ENCODE measurements at places on chromosomes 3 and 15.

DNA sequence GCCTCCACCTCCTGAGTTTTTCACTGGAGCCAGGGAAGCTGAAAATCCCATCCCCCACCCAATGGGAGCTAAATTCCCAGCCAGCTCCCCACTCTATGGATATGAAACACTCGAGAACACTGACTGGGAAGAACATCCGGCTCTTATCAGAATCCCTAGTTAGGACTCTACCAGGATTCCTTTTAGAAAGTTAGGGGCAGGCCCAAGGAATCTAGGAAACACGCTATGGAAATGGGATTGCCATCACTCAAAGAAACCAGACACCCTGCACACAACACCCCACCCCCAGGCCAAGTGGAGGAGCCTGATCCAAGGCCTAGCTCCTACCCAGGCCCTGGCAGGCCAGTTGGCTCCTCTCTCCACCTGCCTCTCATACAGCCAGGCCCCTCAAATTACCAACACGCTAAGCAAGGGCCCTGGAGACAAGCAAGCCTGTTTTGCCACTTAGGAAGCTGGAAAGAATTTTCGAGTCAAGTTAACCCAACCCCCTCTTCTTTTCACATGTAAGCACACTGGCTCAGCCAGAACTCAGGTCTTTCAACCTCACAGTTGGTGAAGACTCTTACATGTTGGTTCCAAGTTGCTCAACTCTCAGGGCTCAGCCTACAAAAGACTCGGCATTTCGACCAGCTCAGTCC, 75.5 kb downstream of the RBPMS2 start:
- peak; percentile 66 for DNase-seq

DNA sequence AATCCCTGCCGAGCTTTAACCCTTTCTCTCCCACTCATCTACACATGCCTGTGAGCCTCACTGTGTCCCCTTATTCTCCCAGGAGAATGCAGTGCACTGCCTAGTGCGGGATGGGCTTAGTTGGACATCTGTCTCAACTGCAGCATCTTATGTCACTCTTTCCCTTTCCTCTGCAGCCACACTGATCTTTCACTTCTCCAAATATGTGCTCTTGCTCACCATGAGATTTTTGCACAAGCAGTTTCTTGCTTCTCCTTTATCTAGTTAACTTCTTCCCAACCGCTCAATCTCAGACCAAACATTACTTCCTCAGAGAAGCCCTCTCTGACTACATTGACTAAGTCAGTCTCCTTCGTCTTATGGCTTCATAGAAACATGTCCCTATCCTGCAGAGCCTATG, 292.3 kb downstream of the KBTBD8 start:
- no peak for DNase-seq

DNA sequence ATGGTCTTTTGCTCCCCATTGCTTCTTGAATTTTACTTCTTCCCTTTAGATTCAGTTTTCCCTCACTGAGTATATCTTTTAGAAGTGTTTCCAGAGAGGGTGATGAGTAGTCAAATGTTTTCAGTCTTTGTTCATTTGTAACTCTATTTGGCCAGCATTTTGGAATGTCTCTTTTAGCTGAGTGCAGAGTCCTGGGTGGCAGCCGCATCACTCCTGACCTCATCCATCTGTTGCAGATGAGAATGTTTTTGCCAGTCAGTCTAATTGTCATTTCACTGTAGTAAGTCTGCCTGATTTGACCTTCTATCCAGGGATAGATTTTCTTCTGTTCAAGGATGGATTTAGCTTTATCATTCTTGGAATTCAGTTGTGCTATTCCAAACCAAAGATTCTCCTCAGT, 7.3 kb downstream of the SRPRB start:
- DNase-seq = no peak

- DNase-seq = no peak
Observed at GRCh38 chr3:44111482-44111881, 130.2 kb upstream of the TOPAZ1 start.

- no peak for DNase-seq
Observed at GRCh38 chr3:52688266-52688665, 2.4 kb downstream of the GNL3 start.

- no peak for DNase-seq
Observed at GRCh38 chr15:95087253-95087609, 855.9 kb downstream of the MCTP2 start.

DNA sequence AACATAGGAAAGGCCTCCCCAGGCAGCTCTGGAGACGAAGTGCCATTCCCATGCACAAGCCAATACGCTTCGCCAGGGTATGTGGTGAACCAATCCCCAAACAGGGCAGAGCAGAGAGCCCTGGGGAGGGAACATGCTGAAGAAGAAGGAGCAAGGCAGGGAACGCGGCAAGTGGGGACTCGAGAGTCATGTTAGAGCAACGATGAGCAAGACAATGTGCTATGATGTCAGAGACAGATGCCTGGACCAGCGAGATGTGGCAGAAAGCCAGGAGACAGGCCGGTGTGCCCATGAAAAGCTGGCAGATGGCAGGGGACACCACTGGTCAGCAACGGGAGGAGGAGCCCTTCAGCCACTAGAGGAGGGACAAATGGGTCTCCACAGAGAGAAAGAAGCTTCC, 39.6 kb downstream of the NIPA2 start:
- DNase-seq = peak; percentile 22

DNA sequence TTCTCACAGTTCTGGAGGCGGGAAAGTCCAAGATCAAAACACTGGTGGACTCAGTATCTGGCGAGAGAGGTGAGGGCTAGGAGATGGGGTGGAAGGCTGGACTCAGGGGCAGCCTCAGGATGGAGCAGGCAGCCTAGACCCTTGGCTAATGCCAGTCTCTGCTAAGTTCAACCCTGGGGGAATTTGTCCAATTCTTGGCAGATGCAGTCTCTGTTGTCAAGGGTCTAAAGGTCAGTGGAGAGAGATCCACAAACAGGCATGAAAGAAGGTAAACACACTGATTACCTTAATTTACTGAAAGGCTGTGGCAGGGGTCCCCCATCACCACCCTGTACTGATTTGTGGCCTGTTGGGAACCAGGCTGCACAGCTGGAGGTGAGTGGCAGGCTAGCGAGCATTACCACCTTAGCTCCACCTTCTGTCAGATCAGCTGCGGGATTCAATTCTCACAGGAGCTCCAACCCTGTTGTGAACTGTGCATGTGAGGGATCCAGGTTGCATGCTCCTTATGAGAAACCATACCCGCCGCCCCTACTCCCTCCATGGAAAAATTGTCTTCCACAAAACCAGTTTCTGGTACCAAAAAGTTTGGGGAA, 32.5 kb upstream of the RHCG start:
- no peak for DNase-seq

- DNase-seq = no peak
Observed at GRCh38 chr3:63029921-63030320, 154.7 kb upstream of the CADPS start.

DNA sequence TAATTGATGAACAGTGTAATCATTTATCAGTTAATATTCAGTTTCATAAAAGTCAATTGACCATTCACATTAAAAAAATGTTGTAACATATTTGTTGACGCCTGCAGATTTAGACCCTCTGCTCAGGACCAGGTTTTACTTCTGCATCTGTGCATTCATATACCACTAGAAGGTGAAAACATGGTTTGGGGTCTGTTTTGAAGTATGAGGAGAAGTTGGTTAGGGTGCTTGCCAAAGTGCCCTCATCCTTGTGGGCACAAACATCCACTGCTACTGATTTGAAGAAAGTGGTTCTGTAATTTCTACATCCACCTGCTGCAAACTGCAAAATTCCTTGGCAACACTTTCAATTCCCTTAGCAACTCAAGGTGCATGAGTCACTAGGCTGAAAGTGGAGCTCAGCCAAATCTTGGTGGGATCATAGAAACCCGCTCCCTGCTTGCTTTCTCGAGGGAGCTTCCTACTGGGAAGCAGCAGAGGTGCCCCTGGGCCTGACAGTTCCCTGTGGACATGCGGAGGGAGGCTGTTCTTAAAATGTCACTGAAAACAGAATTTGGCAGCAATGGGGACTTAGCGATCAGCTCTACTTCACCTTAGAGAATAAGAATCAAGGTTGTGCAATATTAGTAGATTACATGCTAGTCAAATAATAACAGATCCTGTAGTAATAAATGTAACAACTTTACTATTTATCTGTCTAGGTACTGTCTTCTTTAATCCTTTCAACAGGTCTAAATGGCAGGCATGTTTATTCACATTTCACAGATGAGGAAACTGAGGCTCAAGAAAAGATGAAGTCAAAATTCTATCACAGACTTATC, 301.0 kb upstream of the TBL1XR1 start:
- no peak for DNase-seq

DNA sequence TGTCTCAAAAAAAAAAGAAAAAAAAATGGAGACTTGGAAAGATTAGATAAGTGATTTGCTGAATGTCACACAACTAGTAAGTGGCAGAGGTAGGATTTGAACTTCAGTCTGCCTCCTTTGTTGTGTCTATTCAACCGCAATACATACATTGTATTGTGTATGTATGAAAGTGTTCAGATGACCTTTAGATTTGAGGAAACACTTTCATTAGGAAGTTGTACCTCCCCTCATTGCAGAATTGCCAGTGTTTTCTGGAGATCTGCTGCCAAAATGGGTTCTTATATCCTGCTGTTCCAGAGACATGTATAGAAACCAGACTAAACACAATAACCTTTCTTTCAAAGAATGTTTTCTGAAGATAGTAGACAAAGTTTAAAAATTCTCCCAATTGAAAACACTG, 247.4 kb upstream of the TBL1XR1 start:
- no peak for DNase-seq

DNA sequence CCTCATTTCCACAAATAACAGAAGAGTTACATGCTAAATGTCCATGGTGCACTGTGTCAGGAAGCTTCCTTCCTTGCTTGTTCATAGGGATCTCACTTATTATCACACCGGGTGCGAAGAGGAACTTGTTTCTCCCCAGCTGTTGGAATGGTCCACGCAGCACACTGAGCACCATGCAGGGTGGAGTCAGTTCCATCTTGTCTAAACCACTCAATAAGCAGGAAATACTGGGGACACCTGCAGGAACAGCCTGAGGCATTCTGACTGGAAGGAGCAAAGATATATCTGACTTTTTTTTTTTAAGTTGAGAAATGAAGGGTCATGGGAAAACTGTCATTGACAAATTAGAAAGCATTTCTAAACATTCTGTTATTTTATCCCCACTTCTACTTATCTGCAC, 70.0 kb upstream of the WDR72 start:
- no peak for DNase-seq

GRCh38 chr15:85421116-85421925, 40.9 kb downstream of the AKAP13 start:
- no peak for DNase-seq

DNA sequence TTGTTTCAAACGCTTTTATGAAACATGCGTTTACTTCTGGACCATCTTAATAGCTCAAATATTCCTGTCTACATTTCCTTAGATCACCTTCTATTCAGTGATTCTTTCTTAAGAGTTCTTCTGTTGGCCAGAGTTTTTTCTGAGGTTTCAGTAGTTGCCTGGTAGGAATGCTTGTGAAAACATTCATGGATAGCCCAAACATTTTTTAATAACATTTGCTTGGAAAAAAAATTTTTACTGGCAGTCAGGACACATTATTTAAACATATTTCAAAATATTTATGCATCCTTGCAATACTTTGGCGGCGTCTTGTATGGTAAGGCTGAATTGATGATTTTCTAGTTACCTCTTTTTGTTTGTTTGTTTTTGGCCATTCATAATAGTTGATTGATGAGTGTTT, 47.4 kb upstream of the ZBTB20 start:
- DNase-seq = no peak

GRCh38 chr3:136624894-136625815, 127.0 kb downstream of the STAG1 start:
- DNase-seq = no peak

DNA sequence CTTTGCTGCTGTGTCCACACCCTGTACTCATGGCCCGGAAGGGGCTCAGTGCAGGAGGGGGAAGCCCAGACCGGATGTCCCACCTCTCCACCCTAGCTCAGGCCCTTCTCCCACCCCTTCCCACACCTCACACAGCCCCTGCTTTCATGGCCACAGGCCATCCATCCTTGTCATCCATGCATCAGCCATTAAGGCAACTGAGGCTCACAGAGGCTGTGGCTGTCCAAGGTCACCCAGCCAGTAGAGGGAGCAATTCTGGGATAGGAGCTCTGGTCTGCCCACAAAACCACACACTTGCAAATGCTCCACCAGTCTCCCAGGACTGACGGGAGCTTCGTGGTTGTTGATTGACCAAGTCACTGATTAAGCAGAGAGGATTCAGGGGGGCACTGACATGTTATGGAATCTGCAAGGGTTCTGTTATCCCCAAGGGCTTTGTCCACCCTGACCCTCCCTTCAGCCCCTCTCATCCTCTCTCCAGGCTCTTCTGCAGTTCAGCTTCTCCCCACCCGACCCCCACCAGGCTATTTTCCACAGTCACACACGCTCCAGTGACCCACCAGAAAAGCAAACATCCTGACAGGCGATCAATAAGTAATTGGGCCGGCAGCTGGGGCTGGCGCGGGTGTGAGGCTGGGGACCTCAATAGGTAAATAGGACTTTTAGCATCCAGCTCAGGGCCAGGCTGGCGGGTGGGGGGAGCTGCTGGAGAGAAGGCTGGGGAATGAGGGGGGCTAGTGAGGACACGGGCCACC, 15.1 kb downstream of the LINGO1 start:
- DNase-seq = no peak

- no peak for DNase-seq
Observed at GRCh38 chr3:187976365-187976900, 177.5 kb upstream of the LPP start.

GRCh38 chr15:62950462-62950931, 92.0 kb upstream of the TPM1 start:
- DNase-seq = no peak

GRCh38 chr3:108234387-108234957, 12.2 kb upstream of the IFT57 start:
- DNase-seq = no peak

DNA sequence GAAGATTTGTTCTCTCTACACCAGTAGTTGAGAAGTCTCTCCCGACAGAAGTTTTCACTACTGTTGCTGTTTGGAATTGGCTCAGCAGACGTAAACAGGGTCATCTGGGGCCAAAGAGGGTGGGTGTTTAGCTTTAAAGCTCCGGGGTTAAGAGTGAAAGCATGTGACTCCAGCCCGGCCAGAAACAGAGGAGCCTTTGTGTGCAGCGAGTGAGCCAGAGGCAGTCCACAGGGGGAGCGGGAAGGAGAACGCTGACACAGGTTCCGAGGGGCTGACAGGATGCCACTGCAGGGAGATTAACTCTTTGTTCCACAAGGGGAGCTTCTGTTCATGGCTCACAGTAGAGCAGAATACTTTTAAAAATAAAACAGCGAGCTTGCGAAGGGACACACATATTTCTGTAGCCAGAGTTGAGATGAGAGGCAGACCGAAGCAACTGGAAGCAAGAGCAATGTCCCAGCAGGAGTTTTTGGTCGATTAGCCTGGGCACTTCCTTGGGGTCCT, 26.9 kb downstream of the BMF start:
- DNase-seq = peak; percentile 84

Data from C1 segment of cervical spinal cord (tissue), 14 donors.